ENCODE measurements at places on chromosomes 1 and 21. TPM values are rescaled to one million over a fixed set of nuclear protein-coding genes. Genes with fewer than 3 reads are reported as not detected.
A peak's percentile ranks its signal among the peaks of the same experiment; 100 is the strongest.

Gene C1orf232
- total RNA-seq: not detected

Gene ATP1B1
- total RNA-seq: 356 TPM

Gene ANXA9
- total RNA-seq: 1.7 TPM

Gene MCOLN2
- total RNA-seq: 62.7 TPM

Gene CSF3R
- 6.0 TPM for total RNA-seq

Gene MSH4
- total RNA-seq: not detected

Gene TSTD1
- total RNA-seq: 98.5 TPM

Gene RYR2
- 0.13 TPM for total RNA-seq

Gene MPZ
- 2.3 TPM for total RNA-seq

Gene MED8
- total RNA-seq: 38.6 TPM

Gene ZFP69B
- total RNA-seq: 5.8 TPM

Gene PTGER3
- total RNA-seq: 2.9 TPM

Gene OR4F16
- not detected for total RNA-seq

Gene SYT2
- total RNA-seq: not detected

Gene HTR6
- total RNA-seq: 0.88 TPM

GRCh38 chr1:93542398-93542797, 94.5 kb downstream of the FNBP1L start:
- no peak for DNase-seq

DNA sequence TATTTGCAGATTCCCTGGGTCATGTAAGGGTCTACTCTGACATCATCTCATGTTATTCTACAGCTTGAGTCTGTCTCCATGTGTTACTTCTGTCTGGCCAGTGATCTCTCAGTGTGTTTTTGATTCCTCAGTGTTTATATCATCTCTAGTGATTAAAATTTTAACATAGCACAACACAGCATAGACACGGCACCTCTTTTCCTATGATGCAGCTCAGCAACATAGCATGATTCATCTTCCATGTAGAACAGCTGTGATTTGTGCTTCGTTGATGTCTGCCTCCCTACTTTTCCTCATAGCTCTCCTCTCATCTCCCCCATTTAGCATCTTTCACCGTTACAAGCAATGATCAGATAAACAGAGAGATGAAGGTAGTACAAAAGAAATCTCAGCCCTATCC, 163.9 kb upstream of the DPT start:
- DNase-seq: no peak

DNA sequence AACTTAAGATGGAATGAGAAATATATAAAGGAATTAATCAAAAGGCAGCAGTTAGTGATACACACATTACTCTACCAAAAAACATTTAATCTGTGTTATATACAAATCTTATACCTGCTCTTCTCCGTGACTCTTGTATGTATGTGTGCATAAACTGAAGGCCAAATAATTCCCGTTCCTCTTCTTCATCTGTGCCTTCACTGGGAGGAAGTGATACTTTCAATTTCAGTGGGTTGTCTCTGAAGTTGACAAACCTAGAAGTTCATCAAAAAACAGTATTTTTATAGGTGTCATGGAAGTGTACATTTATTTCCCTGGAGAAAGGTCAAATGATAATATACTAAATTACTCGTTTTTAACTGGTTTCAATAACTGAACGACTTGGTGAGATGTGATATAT, 19.3 kb downstream of the TRMT13 start:
- DNase-seq: no peak

GRCh38 chr1:94643819-94644218, 102.3 kb upstream of the F3 start:
- DNase-seq: no peak

DNA sequence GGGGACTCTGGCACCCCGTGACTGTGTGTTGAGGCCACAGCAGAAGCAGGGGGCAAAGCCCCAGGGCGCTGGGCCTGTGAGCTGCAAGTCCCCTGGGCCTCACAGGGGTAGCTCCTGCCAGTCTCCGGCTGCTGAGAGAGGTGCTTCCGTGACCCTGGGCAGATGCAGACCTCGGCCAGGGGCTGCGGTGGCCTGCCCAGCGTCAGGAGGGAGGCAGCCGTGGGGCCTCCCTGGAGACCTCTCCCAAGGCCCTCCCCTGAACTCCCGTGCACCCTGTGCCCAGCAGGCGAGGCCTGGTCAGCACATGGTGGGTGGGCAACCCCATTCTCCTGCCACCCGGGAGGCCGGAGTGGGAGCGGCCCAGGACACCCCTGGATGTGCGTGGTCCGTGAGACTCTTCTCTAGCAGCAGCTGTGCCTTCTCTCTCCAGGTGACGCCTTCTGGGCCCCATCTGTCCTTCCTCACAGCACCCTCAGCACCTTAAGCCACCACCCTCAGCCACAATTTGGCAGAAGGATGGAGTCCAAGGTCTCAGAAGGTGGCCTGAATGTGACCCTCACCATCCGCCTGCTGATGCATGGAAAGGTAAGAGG, 85.7 kb upstream of the COL6A1 start:
- no peak for DNase-seq

- DNase-seq: no peak
Observed at GRCh38 chr1:200042552-200043335, 15.2 kb downstream of the NR5A2 start.

- no peak for DNase-seq
Observed at GRCh38 chr1:27153549-27153886, 1.4 kb downstream of the SLC9A1 start.

GRCh38 chr1:97711858-97712257, 209.0 kb downstream of the DPYD start:
- DNase-seq: no peak

DNA sequence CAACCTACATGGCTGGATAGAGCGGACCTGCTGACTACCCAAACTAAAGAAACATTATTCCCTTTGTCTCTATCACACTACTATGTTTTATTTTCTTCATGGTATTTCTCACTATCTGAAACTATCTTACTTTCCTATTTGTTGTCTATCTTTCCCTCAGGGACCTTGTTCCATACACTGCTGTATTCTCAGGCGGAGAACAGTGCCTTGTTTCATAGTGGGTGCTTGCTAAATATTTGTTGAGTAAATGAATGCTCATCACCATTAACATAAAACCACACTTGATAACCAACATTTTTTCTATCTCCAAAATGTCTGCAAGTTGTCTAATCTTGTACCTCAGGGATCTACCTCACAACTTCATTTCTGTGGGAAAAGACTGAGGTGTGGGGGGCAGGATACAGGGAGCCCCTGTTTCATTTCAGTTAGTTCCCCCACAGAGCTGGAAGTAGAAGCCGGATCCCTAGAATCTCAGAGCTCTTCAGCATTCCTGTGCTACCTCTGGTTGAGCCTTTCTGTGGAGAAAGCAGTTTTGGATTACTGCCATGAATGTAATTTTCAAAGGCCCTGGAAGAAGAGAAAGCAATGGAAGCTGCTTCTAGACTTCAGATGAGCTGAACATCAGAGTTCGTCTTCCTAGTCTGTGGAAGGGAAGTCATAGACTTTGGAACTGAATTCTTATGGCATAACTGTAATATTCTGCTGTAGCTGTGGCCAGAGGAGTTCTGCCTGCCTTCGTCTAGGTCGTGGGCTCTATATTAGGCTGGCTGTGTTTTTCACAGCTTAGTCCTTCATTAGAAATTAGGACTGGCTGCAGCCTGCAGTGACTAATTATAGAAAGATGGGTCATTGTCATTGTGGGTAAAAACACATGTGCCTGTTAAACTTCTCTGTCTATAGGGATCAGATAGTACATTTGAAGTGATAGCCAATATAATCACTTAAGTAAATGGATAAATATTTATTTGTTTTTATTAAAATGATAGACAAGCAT, 293.2 kb upstream of the SGIP1 start:
- no peak for DNase-seq

DNA sequence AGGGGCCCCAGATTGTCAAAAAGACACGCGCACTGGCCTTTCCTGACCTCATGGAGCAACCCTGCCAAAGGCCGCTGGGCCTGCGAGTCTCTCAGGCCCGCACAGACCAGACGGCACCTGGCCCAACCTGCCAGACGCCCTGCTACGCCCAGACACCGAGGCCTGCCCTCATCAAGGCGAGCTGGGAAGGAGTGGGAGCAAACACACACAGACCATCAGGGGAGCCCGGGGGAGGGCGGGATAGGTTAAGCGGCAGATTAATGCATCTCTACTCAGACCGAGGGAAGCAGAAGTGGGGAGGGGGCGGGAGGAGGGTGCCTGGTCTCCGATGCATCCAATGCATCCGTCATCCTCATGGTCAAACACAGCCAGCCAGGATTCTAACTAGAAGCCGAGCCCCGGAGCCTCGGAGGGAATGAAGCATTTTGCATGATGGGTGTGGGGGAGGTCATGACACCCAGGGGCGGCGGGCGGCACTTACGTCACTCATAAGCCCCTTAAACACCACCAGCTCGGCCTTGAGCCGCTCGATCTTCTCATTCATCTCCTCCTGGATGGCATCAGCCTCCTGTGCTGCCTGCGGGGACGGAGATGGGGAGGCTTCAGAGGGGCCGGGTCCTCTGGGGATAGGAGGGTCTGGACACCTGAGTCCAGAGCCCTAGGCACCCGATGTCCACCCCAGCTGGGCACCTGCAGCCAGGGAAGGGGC, 17.0 kb upstream of the ALDH4A1 start:
- no peak for DNase-seq

DNA sequence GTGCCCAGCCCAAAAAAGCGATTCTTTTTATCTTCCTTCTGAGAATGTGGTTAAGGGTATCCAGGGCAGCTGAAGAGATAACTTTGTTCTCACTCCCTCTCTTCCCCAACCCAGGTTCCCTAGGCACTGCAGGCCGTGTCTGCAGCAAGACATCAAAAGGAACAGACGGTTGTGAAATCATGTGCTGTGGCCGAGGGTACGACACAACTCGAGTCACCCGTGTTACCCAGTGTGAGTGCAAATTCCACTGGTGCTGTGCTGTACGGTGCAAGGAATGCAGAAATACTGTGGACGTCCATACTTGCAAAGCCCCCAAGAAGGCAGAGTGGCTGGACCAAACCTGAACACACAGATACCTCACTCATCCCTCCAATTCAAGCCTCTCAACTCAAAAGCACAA, 11.4 kb downstream of the WNT2B start:
- DNase-seq: no peak

DNA sequence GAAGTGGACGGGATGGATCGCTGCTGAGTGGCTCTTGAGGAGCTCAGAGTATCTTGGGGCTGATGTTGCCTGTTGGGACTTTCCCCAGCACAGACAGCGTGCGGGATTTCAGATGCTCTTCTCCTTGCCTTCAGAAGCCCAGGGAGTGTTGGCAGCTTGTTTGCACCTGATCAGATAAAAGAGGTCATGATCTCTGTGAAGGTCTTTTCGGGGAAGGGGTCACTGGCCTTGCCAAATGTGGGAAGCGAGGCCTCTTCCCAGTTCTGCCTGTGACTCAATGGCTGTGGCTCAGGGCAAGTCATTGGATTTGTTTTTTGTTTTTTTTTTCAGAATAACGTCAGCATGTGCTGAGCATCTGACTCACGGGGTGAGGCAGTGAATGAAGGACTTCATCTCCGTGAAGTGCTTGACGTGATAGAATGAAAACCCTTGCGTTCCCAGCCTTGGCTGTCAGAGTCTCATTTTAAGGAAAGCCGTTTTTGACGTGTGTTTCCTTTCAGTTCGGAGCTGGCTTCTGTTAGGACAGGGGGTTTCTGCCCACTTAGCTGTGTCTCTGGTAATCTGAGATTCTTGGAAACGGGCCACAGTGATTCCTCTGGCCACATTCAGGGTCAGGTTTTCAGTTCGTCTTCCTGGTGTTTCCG, 46.7 kb downstream of the GALNT2 start:
- no peak for DNase-seq

DNA sequence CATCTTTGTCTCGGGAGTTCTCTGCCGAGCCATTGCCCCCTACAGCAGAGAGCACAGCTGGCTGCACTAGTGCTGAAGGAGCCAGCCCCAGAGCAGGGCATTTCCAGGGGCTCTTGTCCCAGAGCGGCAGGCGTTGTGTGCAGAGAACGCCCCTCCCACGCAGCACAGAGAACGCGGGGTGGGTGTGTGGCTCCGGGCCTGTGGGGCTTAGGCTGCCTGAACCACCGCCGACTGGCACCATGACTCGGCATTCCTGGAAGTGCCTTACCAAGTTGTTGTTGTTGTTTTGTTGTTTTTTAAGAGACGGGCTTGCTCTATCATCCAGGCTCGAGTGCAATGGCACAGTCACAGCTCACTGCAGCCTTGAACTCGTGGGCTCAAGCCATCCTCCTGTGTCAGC, 15.8 kb upstream of the DIP2A start:
- DNase-seq: no peak

- no peak for DNase-seq
Observed at GRCh38 chr1:172005856-172006255, 164.6 kb downstream of the DNM3 start.

DNA sequence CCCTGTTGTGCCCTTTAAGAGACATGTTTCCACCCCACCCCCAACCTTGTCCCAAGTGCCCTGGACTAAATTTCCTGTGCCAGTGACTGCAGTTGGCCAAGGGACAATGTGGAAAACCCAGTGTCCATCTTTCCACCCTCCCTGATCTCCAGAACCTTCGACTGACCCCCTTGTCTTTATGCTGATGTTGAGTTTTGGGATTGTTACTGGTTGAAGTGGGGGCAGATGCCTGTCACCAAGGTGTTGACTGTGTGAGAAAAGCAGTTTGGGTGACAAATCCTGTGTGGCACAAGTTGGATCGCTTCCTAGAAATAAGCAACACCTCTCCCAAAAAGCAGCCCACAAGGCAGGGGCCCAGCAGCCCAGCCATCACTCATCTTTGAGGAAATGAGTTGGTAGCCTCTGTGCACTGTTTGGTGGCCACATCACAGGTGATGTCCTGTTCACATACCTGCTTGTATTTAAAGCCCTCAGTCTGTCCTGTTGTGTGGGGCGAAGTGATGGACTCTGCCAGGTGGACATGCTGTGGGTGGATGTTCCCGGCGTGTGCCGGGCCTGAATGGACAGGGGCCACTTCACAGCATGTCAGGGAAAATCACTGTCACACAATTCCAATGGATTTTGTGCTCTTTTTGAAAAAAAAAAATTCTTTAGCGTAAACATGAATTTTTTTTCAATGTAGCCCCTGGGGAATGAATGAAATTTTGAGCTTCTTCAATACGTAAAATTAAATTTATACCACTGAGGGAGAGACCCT, 6.6 kb upstream of the MIIP start:
- DNase-seq: no peak

DNA sequence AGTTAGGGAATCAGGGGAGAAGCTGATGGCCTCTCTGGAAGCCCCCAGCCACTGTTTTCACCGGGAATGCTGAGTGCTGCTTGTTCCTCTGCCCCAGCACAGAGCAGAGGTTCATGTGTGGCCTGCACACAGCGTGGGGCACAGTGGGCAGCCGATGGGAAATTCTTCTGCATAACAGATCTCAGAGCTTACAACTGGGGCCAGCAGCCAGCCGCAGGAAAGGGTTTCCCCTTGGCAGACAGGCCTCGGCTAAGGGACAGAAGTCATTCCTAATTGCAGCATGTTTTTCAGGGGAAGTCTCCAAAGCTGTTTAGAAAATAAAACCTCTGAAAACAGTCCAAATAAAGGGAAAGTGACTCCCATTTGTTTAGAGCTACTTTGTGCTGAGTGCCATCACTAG, 22.6 kb downstream of the HMGB4 start:
- DNase-seq: no peak

GRCh38 chr1:60066001-60066400, 7.6 kb downstream of the C1orf87 start:
- DNase-seq: no peak

- DNase-seq: peak; percentile 18
Observed at GRCh38 chr21:26686278-26686677, 113.2 kb upstream of the CYYR1 start.

GRCh38 chr1:27438621-27439061, 46.2 kb downstream of the GPR3 start:
- no peak for DNase-seq
